Activated CD4-positive, alpha-beta T cell treated with anti-CD3 and anti-CD28 coated beads for 36 hours (primary cell): ENCODE measurements at places on chromosomes 7 and 10.

GRCh38 chr7:39375047-39375873 lies 190.9 kb upstream of the YAE1 start:
- no peak for DNase-seq

DNA sequence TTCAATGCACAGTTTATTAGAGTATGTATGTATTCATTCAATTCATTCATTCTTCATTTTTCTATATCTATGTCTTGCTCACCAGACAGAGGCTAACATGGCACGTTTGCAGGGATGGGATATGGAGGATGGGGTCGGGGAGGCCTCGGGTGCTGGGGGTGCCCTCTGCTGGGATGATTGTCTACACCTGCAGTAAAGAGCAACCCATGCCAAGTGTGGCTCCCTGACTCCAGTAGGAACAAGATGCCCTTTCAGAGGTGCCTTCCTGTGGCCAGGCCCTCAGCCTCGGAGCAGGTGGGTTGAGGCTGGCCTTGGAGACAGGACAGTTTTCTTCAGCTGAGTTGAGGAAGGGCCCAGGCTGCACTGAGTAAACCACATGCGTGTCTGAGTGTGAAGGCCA lies 157.2 kb downstream of the SH2D4B start:
- peak; percentile 9 for DNase-seq

- no peak for DNase-seq
These were observed 258.6 kb downstream of the GLRX3 start for GRCh38 chr10:130394832-130395231.

GRCh38 chr7:73423519-73424488 lies 9.8 kb upstream of the FZD9 start:
- no peak for DNase-seq

DNA sequence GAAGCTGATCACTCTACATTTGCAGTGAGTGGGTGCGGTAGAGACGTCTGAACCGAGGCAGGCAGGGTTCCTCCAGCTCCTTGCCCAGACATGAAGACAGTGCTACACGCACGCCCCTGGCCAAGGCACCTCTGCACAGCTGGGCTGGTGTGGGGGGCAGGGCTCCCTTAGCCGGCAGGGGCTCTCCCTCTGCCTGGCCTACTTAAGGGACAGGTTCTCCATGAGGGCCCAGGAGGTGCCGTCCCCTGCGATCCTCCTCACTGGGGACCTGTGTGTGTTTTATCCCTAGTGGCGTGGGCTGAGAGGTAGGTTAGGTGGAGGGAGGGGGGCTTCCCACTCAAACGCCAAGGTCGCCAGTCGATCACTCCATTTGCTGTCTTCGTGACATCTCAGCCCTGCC lies 35.3 kb downstream of the IL15RA start:
- no peak for DNase-seq

GRCh38 chr10:35780970-35781642 lies 139.0 kb upstream of the FZD8 start:
- no peak for DNase-seq

DNA sequence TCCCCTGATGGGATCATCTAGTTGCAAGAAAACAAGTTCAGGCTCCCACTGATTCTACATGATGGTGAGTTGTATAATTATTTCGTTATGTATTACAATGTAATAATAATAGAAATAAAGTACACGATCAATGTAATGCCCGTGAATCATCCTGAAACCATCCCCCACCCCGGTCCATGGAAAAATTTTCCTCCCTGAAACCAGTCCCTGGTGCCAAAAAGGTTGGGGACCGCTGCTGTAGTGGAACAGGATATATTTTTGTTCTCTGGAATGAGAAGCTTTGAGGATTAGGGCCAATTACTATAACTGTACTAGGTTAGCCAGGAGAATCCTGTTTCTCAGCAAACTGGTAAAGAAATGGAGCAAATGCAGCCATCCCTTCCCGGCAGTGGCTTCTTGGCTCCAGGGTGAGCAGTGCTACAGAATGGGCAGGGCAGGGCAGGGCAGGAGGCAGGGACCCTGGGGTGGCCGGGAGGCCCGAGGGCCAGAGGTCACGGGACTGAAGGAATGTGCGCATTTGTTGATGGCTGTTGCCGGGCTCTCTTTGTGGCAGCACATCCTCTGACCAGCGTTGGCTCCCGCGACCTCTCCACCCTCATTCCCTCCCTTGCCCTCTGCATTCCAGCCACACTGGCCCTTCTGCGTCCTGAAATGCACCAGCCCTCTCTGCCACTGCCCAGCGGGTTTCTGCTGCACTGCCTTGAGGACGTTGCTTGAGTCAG lies 162.3 kb upstream of the NPS start:
- no peak for DNase-seq

DNA sequence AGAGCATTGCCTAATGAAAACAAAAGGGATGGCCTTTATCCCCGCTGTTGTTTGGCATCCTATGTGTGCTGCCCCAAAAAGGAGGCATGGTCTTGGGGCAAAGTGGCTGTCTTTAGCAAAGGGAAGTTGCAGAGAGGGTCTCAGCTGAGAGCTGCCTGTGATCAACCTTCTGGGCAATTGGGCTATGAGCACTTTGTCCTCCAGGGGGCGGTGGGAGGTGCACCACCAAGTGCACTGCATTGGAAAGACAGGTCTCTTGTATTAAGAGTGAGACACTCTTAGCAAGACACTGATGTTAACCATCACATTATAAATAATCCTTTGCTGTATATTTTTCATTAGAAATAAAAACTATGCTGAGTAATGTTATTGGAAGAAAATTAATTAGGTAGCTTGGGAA lies 314.8 kb downstream of the POM121L12 start:
- peak; percentile 38 for DNase-seq

GRCh38 chr7:98681951-98682350 lies 64.9 kb downstream of the NPTX2 start:
- no peak for DNase-seq

DNA sequence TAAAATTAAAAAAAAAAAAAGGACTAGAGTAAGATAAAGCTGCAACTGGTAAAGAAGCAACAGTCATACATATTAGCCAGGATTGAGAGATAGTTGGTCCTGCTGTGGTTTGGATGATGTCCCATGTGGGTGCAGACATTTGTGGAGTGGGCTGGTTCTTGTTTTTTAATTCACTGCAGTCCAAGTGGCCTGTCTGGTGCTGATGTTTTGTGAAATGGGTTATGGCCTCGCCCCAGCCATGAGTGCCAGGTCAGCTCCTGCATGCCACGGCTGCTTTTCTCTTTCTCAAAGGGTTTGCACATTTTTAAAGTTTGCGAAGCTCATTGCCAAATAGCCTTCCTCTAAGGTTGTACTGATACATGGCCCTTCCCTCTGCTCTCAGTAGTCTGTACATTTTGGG lies 14.1 kb upstream of the BTBD16 start:
- no peak for DNase-seq

GRCh38 chr10:59362144-59362958 lies at the start of gene FAM13C:
Gene FAM13C, minus strand, starts transcription at chr10:59362549. Its CDS starts 89 bp downstream, at chr10:59362460.
- peak; percentile 47 for DNase-seq

DNA sequence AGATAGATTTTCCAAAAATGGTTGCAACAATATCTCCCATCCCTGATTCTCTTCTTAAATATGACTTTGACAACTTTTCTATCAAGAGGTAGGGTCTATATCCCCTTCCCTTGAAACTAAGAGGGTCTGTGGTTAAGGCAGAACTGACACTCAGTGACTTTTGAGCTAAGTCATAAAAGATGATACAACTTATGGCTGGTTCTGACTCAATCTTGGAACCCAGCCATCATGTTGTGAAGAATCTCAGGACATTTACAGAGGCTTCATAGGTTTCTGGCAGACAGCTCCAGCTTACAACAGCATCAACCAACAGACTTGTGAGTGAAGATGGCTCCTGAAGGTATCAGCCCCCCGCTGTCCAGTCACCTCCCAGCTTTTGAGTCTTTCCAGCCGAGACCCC lies 203.5 kb downstream of the RNLS start:
- DNase-seq: no peak

- DNase-seq: peak; percentile 33
These were observed 13.9 kb downstream of the MYO1G start for GRCh38 chr7:44964831-44965440.

- no peak for DNase-seq
These were observed 84.0 kb downstream of the GATA3 start for GRCh38 chr10:8138471-8138870.

- DNase-seq: no peak
These were observed 552.4 kb upstream of the GALNT17 start for GRCh38 chr7:70579397-70580097.

DNA sequence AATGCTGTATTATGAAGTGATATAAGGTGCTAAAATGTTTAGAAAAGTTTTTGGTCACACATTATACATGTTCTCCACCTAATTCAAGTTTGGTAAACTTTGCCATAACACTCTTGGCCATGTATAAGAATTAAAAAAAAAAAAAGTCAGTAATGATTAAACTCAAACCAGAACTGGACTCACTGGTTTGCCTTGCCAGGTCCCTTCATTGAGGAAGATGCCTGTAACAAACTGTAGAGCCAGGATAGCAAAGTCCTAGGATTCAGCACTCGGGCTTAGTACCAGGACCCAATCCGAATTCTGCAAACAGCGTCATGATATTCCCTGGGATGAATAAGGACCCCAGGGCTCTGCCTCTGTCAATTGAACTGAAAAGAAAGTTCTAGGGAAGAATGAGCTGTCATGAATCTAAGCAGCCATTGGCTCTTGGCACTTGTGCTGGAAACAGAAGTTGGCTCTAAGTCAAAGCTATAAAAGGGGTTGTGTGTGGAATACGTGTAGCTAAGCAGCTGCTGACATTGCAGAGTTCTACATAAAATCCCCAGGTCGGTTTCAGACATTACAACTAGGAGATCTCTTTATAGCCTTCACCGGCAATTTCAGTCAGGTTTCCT lies 216.9 kb downstream of the C7orf25 start:
- DNase-seq: no peak

DNA sequence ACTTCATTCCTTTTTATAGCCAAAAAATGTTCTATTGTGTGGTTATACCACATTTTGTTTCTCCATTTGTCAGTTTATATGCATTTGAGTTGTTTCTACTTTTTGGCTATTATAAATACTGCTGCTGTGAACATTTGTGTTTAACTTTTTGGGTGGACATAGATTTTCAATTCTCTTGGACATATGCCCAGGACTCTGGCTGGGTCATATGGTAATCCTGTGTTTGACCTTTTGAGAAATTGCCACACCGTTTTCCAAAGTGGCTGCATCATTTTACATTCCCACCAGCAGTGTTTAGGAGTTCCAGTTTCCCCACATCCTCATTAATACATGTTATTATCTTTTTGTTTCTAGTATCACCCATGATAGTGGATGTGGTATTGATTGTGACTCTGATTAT lies 39.4 kb downstream of the CSGALNACT2 start:
- DNase-seq: no peak

DNA sequence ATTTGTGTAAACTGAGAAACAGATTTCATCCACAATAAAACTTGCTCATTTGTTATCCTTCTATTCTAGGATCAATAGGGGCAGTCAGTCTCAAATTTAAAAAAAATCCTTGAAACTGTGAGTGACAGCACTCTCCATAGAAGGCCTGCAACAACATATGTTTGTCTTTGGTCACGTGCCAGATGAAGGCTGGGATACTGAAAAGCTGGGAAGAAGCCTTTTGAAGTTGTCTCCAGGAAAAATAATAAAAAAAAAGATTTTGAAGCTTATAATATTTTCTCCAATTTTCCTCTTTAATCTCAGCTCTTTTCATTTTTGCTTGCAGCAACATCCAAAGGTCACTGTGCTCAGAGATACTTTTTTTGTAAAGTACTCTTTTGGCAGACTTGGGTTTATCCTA lies 128.6 kb upstream of the SLC26A5 start:
- DNase-seq: no peak

- no peak for DNase-seq
These were observed 395.7 kb upstream of the NRG3 start for GRCh38 chr10:81479316-81479715.

- no peak for DNase-seq
These were observed 325.2 kb downstream of the PRPF18 start for GRCh38 chr10:13911821-13912520.

DNA sequence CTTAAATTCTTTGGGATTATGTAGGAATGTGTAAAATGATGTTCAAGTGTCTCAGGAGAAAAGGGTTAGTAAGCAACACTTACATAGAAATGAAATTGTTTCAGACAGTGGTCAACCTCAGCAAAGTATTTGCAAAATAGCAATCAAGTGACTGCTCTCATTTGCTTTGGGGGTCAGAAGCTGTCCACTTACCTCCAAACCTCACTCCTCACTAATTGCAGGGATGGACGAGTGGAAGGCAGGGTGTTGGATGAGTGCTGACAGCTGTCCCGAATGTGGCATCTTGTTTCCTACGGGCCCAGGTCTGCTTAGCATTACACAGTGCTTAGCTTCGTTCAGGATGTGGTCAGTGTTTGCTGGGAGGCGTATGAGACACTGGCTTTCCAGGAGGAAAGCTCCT lies 437.0 kb downstream of the SUGCT start:
- DNase-seq: no peak
